SK-N-DZ (cell line): ENCODE measurements at places on chromosomes 1 and 21.

GRCh38 chr1:227769047-227769935, 34.1 kb downstream of the SNAP47 start:
- no peak for DNase-seq

DNA sequence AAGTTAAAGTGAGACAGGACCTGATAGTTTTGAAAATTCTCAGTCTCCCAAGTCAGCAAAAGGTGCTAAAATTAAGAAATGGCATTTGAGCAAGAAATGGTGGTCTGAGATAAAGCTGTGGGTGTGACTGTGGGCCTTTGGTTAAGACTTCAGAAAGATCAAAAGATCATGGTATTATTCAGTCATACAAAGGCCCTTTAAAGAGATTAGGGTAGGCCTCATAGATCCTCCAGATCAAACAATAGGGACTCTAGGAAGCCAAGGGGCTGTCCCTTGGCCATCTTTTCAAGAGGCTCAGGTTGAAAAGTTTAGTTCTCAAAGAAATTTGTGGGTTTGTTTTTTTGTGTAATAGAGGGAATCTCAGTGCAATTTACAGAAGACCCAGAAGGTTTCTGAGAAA, 8.4 kb downstream of the HMGB4 start:
- DNase-seq, result no peak

- no peak for DNase-seq
Observed at GRCh38 chr1:53270107-53270506, 31.8 kb upstream of the MAGOH start.

- peak; percentile 51 for DNase-seq
Observed at GRCh38 chr1:51189421-51190073, 46.5 kb upstream of the RNF11 start.

GRCh38 chr1:88549536-88549935, 134.5 kb upstream of the PKN2 start:
- DNase-seq, result peak; percentile 20

- DNase-seq, result no peak
Observed at GRCh38 chr1:234936612-234937389, 191.8 kb downstream of the TOMM20 start.

GRCh38 chr1:212561501-212561931, 47.0 kb upstream of the ATF3 start:
- DNase-seq, result no peak

DNA sequence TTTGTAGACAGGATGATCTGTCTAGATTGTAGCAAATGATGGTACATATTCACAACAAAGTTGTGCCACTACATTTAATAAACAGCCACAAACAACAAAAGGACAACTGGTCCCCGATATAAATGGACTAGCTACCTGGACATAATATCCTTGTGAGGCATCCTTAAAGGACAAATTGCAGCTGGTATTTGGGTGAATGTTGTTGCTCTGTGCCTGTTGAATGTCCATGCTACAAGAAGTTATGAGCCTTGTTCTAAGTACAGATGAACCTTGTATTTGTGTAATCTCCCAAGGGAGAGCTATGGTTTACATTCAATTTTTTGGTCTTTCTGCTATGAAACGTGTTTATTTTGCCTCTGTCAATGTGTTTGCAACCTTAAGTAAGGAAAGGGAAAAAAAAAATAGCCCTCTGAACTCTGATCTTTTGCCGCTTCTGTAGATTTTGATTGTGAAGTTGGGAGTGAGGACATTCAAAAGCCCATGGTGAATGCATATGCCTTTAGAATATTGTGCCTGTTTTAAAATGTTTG, 26.5 kb downstream of the SFT2D2 start:
- no peak for DNase-seq

- no peak for DNase-seq
Observed at GRCh38 chr1:245874942-245875580, 632.0 kb downstream of the SMYD3 start.

DNA sequence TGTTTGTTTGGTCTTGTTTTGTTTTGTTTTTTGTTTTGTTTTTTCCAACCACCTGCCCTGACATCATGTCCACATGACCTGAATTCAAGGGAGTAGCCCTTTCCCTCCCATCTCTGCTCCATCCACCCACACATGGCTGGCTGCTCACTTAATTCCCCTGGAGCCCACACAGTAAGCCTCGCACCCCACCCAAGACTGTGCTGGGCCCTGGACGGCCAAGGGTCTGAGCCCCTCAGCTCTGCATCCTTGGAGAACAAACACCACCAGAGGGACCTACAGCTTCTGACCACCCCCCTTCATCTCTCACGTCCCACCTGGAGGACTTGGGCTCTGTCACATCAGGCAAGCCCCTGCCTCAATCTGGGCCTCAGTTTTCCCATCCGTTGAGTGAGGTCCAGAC, 39.1 kb downstream of the MATN1 start:
- no peak for DNase-seq

GRCh38 chr1:171800342-171800741, 18.9 kb downstream of the METTL13 start:
- no peak for DNase-seq

DNA sequence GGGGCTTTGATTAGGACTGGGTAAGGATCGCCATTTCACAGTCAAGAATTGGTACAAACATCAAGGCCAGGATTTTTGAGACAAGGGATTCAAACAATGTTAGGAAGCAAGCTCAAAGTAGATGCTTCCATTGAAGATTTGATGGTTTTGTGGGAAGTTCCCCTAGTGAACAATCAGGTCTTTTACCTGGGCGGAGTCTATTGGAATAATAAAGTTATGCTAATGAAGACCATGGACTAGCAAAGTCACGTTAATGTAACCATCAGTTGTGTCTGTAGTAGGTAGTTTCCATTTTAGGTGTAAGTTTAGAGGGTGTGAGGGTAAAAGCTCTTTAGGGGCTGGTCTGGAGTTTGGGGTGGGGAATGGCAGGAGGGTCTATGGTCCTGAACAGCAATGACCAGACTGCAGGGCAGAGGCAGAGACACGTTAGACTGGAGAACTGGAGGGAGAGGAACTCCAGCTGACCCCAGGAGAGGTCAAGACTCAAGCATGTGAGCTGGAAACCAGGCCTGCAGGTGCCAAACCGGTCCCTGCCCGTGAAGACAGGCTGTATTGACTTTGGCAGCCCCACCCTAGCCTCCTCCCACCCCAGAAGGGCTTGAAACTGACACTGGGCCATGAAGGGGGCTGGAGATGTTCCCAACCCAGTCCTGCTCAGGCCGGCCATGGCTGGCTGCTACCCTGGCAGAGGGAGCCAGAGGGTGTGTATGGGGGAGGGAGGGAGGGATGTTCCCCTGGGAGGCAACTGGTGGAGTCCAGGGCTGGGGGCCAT, 36.0 kb upstream of the GPR37L1 start:
- no peak for DNase-seq

DNA sequence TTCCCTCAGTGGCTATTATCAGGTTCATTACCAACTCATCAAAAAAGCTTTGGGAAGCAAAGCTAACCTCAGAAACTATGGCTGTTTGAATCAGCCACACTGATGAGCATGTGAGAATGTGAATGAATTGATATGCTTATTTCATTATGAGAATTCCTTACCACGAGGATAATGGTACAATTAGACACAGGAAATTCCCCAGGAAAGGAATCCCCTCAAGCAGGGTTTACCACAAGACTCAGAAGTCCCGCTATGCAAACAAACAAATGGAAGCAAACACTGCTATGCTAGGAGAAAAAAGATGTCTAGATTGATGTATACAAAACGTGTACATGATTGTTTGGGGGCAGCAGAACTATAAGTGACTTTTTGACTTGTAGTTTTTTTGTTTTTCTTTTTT, 205.0 kb downstream of the HMCN1 start:
- DNase-seq, result no peak

DNA sequence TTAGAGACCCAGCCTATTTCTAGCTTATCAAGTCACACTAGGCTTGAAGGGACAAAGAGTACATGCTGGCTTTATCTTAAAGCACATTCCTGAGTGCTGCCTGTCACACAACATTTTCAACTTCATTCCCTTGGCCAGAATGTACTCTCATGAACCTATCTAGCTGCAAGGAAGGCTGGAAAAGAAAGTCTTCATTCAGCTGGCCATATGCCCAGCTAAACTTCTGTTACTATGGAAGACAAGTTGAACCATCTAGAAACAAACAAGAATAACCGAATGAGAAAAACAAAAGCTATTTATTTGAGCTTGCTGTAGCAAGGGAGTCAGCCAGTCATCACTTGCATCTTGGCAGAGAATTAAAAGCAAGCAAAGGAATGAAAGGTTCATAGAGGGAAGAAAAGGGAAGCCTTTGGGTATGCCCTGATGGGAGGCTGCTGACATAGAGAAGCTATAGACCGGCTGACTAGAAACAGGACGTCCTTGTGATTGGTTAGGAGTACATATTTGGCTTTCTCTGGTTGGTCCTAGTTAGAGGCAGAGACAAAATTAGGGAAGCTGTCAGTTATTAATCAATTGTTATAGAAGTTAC, 108.4 kb downstream of the NEK7 start:
- no peak for DNase-seq

- DNase-seq, result no peak
Observed at GRCh38 chr1:245541369-245541768, 386.6 kb downstream of the KIF26B start.

DNA sequence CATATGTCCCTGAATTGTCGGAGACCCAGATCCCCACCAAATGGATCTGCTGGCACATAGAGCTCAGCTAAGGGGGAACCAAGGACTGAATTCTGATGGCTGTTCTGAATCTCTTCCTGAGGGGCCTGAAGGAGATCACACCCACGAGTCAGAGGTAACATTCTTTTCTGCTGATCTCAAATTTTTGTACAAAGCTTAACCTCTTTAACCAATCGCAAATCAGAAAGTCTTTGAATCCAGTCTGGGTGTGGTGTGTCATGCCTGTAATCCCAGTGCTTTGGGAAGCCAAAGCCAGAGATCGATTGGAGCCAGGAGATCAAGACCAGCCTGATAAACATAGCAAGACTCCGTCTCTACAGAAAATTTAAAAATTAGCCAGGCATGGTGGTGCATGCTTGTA, 62.8 kb upstream of the PRRC2C start:
- DNase-seq, result no peak

GRCh38 chr1:64823691-64824476, 79.0 kb downstream of the RAVER2 start:
- peak; percentile 74 for DNase-seq

- peak; percentile 30 for DNase-seq
Observed at GRCh38 chr1:115706587-115707425, 61.7 kb downstream of the CASQ2 start.

GRCh38 chr1:60922304-60922703, 160.1 kb upstream of the NFIA start:
- DNase-seq, result no peak

GRCh38 chr1:175494011-175494554, 249.3 kb downstream of the TNR start:
- DNase-seq, result no peak
